ENCODE measurements at places on chromosomes 2 and 18.
A peak's percentile ranks its signal among the peaks of the same experiment; 100 is the strongest.

DNA sequence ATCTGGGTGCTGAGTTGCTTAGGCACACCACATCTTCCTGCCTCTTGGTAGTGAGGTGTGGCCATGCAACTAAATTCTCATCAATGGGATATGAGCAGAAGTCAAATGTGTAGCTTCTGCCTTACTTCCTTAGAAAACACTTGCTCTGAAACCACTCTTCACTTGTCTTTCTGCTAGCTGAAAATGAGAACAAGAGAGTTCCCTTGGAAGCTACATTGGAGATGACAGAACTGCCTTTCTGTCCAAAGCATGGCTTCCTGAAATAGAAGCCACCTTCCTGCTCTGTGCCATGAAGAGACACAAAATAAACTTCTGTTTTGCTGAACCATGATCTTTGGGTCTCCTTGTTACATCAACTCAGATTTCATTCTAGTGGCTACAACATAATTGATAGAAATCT, 659.9 kb downstream of the IRS1 start:
- no peak for DNase-seq

DNA sequence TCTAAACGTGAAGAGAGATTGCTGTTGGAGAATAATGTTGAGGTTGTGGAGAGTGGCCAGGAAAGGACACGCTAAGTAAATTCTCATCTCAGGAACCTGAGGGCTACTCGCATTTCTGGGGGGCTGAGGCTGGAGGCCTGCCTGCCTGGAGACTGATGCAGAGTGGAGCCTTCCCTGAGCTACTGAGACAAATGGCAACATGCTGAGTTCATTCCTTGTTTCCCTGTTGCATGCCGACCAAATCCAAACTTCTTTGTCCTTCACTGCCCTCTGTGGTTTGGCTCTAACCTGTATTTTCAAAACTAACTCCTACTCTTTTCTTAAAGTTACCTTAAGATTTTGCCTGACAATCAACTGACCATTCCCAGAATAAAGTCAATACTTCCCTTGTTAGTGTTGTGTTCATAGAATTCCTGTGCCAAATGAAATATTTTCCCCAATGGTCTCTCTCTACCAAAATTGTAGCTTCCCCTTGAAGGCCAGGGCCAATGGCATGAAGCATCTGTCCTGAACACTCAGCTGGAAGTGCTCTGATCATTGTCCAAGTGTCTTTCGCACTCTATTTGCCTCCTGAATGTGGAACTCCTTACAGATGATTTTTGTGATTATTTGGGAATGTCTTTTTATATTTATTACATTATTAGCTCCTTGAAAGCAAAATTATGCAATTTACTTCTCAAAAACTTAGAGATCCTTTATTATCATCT, 1085.6 kb downstream of the SOCS6 start:
- no peak for DNase-seq

DNA sequence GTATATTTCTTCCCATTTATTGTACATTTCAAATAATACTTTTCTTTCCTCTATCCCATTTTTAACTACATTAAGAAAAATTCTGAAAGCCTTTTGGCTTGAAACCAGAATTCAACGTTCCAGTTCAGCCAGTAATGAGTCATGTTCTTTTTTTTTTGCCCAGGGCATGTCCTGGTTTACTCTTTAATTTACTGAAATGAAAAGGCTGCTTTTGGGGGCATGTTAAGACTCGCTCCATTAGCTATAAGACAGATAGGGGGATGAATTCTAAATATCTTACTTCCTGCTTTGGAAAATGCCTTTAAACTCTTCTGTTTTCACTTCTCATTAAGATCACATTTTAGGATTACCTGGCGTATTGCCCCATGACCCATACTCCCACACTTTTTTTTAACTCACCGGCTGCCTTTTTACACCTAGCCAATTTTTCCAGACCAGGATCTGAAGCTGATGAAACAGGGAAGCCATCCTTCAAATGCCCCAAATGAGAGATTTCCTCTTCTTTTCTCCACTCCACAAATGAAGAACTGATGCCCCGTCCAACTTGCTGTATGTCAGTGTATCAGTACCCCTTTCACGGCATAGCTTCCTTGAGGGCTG, 585 bp downstream of the ABCA12 start:
- DNase-seq: no peak

DNA sequence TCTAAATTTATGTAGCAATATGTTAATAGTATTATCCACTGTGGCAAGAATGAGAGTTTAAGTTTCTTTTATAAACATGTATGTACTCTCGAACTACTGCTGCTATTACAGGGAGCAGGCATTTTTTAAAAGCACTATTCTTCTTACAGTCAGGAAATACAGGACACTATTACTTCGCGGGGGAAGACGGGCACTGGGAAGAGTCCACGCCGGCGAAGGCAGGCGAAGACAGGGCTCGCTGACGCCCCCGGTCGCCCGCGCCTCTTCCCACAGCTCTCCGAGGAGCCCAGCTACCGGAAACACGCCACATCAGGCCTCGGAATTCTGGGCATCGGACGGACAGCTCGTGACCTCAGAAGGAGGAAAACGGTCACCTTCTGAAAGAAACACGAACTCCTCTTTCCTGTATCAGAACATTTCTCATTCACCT, 90.2 kb downstream of the FAM161A start:
- DNase-seq: peak; percentile 63

DNA sequence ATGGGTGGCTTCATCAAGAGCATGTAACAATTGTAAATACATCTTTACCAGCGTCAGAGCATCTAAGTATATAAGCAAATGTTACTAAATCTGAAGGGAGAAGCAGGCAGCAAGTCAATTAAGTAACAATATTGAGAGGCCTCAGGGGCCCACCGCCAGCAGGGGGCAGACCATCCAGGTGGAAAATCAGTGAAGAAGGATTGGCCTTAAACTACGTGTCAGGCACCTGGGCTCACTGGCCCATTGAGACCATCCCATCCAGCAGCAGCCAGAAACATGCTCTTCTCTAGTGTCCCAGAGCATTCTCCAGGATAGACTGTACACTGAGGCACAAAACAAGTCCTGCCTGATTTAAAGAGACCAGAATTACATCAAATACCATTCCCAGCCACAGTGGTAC, 96.2 kb upstream of the SNTG2 start:
- no peak for DNase-seq

DNA sequence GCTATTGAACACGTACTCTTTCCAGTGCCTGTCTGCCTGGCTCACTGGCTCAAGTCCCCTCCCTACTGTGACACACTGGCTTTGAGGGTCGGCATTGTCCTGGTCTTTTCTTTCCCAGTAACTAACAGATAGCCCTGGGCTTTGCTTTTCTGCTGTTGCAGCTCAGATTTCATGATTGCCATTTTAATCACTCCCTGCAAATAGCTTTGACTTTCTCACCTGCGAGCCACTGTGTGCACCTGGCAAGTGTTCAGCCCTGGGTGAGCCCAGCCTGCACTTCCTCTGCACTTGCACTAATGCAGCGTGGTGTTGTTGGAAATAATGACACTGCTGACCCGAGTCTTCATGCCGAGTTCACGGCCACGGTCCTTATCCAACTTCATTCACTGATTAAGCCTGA, 52.9 kb downstream of the DCDC2C start:
- DNase-seq: peak; percentile 44

GRCh38 chr2:146776596-146776995, 1068.2 kb upstream of the ACVR2A start:
- DNase-seq: no peak

GRCh38 chr2:10414591-10414990, 33.5 kb downstream of the ODC1 start:
- DNase-seq: peak; percentile 89

DNA sequence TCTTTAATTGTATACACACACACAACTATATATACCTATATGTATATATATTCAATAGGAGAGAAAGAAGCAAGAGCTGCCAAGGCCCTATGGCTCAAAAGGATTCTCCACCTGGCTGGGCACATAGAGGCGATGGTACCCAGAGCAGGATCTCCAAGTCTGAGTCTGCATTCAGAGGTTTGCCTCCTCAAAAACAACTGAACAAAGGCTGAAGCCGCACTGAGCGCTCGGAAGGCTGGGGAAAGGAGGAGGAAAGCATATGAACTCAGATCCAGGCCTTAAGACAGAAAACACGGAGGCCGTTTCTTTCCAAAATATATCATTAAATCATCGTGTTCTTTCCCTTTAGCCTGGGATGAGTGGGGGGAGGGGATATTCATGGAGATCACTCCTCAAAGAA, 3.6 kb downstream of the HOXD12 start:
- no peak for DNase-seq

GRCh38 chr2:102366406-102367112, 11.0 kb downstream of the IL18R1 start:
- DNase-seq: no peak

DNA sequence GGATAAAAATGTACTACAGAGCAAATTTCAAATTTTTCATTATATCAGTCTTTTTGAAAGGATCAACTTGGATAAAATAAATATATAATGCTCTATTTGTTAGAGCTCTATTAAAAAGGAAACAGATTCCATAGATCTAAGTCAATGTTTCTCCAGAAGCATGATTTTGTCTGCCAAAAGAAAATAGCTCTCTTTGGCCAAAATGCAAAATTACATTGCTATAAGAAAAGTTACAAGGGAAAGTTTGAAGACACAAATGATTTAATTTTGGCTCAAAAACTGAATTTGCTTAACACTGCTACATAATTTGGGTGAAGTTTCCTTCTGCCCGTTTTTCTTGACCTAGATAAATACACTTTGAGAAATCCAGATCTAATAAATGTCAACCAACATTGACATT, 15.7 kb downstream of the C2orf69 start:
- no peak for DNase-seq
